ENCODE measurements at places on chromosomes 5 and 9. TPM values are rescaled to one million over a fixed set of nuclear protein-coding genes. Genes with fewer than 3 reads are reported as not detected.

- DNase-seq = no peak
These were observed 43.4 kb downstream of the PPP1R2B start for GRCh38 chr5:156893517-156893916.

DNA sequence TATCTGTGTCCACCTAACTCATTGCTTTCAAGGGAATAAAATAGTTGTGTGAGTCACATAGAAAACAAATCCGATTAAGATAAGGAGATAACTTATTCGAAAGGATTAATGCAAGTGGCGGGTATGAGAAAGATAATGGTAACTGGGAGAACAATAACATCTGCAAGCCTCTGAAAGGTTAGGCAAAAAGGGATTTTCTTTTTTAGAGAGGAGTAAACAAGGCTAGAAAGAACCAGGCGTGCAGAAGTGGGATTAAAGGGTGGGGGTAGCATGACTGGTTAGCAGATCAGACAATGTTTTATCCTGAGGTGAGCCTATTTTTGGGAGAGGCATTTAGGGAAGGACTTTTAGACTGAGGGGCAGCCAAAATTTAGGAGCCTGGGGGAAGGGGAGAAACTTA is 34.7 kb upstream of the JMY start:
- no peak for DNase-seq

DNA sequence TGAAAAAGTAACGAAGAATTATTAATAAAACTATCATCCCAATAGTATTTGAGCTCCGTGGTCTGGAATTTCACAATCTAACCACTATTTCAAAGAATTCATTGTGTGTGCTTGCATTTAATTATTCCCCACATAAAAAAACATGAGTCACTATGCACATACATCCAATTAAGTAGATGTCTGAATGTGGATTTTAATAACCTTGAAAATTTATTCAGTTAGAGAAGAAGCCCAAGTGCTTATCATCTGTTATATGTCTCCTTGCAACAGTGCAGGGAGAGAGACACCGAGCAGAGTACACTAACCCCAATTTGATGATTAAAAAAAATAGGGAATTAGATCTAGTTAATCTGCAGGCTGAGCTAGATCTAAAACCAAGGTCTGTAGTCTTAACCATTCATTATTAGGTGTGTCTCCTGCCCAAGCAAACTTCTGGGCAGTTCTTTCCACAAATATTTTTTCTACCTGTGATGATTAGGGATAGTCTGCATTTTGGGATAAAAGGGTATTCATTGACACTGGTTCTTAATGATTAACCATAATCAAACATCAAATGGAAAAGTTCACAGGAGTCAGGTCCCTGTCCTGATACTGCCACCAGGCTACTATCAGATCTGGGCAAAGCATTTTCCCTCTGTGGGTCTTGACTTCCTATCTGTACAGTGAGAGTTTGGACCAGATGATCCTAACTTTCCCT is 164.2 kb downstream of the GRIA1 start:
- no peak for DNase-seq

DNA sequence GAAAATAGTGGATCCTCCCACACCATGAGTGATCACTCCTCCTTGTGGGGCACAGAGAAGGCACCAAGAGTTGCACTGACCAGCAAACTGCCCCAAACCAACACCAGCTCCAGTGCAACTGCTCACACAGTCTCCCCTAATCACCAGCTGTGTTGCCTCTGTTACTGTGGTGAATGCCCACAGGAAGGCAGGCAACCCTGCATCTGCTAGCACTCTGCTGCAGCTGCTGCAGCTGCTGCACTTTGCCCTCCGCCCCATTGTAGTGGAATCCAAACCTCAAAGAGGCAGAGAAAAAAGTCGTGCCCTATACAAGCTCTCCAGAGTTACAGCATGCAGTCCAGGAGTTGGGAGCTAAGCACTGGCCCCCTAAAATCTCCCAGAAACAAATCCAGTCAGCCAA is 339.6 kb downstream of the TRIM36 start:
- no peak for DNase-seq

BAAT gene
- total RNA-seq = 117 TPM

Data from mucosa of gallbladder (tissue), 1 donor.